ENCODE measurements at places on chromosomes 12 and 14. TPM values are rescaled to one million over a fixed set of nuclear protein-coding genes. Genes with fewer than 3 reads are reported as not detected.

GRCh38 chr12:40225984-40226602, 1.3 kb downstream of the LRRK2 start:
- no peak for DNase-seq

Gene SPTB
- total RNA-seq = 1.1 TPM

DNA sequence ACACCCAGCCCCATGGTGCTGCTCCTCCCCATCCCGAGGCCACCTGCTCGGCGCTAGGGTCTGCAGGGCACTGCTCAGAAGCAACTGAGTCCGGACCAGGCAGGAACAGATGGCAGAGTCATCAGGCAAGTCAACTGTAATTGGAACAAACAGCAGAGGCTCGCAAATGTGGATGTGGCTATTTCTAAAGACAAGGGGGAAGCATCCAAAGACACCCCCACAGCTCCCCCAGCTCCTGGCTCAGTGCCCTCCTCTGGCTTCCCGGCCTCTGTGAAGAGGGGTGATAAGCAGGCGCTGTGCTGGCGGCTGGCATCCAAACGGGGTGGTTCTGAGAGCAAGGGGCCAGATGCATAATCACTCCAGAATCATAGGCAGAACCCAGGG, 125.6 kb downstream of the PIWIL1 start:
- DNase-seq = no peak

DNA sequence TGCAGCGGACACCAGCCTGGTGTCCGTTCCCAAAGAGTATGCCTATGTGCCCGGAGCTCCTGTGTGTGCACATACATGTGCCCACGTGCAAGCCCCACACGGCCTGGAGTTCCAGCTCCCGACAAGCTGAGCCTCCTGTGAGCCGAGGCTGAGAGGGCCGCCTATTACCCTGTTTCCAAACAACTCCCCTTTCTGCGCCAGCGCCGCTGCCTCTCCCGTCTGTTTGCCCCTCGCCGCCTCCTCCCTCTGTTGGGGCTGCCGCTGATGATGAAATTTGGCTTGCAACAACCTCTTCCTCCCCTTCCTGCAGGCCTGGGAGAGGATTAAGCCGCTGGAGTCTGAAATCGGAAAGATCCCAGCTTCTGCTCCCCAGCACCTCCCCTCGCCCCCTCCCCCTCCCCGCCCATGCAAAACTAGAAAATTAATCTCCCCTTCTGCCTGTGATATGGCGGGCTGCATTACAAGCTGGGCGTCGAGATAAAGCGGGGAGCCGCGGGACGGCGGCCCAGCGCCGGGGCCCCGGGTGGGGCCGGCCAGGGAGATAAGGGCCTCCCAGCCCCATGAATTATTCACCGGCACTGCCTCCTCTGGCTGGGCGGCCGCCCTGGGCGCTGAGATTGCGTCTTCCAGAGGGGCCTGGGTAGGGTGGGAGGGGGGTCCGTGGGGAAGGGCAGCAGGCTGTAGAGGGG, 6.8 kb upstream of the ASIC1 start:
- DNase-seq = no peak

DNA sequence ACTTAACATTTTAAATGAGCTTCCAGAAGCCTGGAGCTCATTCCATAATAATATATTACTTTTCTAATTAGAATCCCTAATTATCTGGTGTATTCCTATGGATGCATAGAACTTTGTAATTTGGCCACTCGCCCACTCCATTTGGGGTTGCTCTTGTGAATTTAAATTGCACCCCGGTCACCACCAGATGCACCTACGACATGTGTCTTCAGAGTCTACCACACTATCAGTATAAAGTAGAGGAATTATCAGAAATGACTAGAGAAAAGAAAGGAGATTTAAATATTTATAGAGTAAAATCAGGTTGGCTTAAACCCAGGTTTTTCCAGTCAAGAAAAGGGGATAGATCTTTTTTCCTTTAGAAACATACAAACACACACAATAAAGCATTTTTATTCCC, 145.8 kb upstream of the DCN start:
- DNase-seq = no peak

GRCh38 chr14:75646762-75647161, 13.9 kb downstream of the ERG28 start:
- no peak for DNase-seq

DNA sequence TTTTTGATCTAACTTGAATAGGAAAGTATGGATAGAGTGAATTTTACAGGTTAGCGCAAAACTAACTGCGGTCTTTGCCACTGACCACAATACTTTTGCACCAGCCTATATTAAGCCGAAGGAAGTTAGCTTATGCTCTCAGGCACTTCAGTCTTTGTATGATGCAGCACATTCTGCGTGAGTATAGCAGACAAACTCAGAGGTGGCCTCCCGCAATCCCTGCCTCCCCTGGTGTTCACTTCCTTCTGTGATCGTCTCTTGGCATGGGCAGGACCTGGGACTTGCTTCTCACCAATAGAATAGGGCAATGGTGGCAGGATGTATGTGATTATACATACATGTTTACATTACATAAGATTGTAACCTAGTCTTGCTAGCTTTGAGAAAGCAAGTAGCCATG, 10.3 kb upstream of the SLC6A13 start:
- no peak for DNase-seq

Gene KLRC2
- total RNA-seq = 0.69 TPM

DNA sequence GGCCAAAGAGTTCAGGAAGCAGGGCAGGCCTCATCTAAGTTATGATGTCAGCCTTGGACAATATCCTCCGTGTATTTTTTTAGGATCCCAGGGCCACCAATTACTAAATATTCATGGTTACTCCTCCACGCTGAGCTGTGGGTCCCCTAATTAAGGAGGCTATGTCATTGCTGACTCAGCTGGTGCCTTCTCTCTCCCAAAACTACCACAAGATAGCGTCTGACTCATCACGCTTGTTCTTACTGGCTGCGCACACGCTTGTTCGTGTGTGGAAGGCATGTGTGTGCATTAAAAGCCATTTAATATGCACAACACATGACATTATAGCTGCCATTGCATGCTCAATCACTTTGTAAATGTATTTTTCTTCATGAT, 78.3 kb downstream of the GSC start:
- DNase-seq = no peak

Gene SLC5A8
- 0.12 TPM for total RNA-seq

- no peak for DNase-seq
Measured at GRCh38 chr12:14619741-14620501, 52.2 kb upstream of the PLBD1 start.

GRCh38 chr12:12443431-12443878, 86.6 kb downstream of the BORCS5 start:
- no peak for DNase-seq

Gene SDR9C7
- not detected for total RNA-seq

Gene NINJ2
- 28.9 TPM for total RNA-seq

Gene PLD4
- 0.37 TPM for total RNA-seq

DNA sequence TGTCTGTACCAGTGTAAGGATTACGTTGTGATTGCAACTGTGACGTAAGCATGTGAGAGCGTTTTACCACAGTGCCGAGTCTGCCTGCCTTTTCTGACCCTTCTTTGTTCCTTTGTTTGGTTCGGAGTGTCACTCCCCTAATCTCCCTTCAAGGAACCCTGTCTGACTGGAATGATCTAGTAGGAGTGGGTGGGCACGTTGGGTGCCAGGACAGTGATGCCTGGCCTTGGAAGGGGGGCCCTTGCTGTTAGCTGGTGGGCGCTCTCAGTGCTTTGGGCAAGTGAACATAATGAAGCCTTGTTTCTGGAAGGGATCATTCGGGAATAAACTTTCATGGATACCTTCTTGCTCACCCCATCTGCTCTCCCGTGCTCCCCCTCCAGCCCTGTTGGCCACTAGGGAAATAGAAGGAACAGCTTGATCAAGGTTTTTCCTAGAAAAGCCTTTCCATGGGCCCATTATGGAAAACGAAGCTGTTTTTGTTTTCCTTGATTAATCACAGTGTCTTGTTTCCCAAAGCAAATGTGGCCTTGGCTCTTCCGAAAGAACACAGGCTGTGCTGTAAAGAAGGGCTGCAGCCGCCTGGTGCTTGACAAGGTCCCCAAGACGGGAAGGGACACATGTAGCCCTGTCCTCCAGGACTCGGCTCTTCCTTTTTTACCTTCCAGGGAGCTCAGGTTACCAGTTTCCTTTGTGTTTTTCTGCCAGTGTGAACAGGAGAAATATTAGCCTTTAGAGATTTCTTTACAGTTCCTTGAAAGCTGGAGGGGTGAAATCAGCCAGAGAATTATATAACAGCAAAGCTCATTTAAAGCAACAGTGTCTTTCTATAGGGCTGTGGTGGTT, 215.5 kb downstream of the CRADD start:
- DNase-seq = no peak
